ENCODE measurements at places on chromosomes 7 and 10. TPM values are rescaled to one million over a fixed set of nuclear protein-coding genes. Genes with fewer than 3 reads are reported as not detected.

MRLN gene
- total RNA-seq: not detected

STEAP4 gene
- not detected for total RNA-seq

GRCh38 chr10:72567421-72567820 lies 58.5 kb downstream of the MICU1 start:
- no peaks in the 10 kb centered on the region for H3K27me3 ChIP-seq
- no peak overlapping the region for H3K4me3 ChIP-seq
- no peaks in the 10 kb centered on the region for H3K4me1 ChIP-seq
- peaks cover 3% of the 10 kb centered on the region for H3K36me3 ChIP-seq
- no peak for DNase-seq
- no peak overlapping the region for H3K27ac ChIP-seq

- DNase-seq: peak; percentile 43
- no peak overlapping the region for H3K27ac ChIP-seq
- no peak overlapping the region for H3K4me3 ChIP-seq
- H3K27me3 ChIP-seq: no peaks in the 10 kb centered on the region
- H3K36me3 ChIP-seq: peaks cover 92% of the 10 kb centered on the region
Observed at GRCh38 chr10:45379891-45380540, 6.0 kb downstream of the ALOX5 start.

DNA sequence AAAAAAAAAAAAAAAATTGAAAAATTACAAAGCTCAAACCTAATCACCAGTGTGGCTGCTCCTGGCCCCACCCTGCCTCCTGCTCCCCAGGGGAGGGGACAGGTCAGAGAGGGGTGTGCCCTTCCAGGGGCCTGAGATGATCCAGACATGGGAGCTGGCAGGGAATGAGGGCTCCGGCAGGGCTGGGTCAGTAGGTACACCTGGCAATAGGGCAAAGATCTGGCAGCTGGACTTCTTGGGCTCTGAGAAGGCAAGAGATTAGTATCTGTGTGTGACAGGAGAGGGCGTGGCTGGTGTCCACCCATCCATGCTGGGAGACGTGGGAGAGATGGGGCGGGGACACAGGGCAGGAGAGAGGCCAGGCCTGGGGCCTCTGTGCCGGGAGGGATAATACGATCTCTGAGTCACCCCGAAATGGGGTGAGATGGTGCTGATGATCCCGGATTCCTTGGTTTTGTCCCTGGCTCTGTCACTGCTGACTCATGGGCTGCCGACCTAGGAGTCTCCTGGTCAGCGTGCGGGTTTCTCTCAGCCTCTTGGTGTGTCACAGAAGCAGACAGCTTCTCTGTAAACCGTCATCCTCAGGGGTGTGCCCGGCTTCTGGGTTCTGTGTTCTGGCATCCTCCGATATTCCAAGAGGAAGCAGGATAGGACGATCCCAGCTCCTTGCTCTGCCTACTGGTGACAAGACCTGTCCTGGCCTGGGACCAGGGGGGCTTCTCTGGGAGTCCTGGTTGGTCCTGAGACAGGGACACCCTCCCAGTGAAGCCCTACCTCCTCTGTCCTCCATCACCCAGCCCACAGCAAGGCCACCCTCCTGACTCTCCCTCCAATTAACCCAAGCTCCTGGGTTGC lies 8.2 kb upstream of the CLDN4 start:
- no peak overlapping the region for H3K4me3 ChIP-seq
- no peaks in the 10 kb centered on the region for H3K27me3 ChIP-seq
- H3K4me1 ChIP-seq: no peaks in the 10 kb centered on the region

DNA sequence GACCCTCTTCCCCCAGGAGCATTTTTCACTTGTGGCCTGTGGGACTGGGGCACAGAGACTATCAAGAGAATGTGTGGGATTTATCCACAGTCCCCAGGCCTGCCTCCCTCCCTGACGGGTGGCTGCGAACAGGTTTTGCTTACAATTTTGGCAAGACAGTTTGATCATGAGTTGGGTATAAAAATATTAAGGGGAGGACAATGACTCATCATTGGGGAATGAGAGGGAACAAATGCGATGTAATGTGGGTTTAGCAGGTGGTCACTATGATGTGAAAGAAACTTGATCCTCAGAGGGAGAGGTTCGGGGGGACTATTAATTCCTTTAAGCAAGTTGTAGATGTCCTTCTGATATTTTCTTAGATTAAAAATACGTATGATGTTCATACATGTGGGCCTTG lies 52.2 kb downstream of the EMX2 start:
- no peaks in the 10 kb centered on the region for H3K27me3 ChIP-seq
- H3K4me3 ChIP-seq: no peak overlapping the region
- no peaks in the 10 kb centered on the region for H3K36me3 ChIP-seq
- H3K27ac ChIP-seq: no peak overlapping the region
- H3K4me1 ChIP-seq: no peaks in the 10 kb centered on the region
- no peak for DNase-seq
